DMS 273 treated with DMSO at 0.1 percent for 48 hours (cell line): ENCODE measurements at places on chromosomes 3 and 15.

DNA sequence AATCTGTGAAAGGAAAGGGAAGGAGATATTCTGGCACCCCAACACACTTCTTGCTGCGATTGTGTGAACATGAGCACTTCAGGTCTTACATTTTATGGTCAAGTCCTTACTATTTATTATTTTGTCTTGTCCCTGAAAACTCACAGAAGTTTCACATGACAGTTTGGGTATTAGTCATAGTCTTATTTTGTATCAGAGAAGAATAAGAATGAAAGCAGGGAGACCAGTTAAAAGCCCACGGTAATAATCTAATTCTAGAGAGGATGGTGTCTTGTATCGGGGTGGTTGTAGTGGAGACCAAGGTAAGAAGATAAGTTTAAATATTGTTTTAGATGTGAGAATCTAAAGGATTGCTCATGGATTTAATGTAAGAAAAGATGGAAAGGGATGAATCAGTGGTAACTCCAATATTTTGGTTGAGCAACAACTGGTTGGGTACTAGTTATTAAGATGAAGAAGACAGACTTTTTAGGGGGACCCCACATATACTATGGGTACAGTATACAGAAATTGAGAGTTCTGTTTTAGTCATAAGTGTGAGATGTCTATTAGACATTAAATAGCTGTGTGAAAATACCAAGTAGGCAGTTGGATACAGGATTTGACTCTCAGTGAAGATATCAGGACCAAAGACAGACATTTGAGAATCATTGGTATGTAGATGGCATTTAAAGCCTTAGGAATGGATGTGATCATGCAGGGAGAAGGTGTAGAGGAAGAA lies 227.6 kb downstream of the MFSD1 start:
- DNase-seq = no peak

- DNase-seq = no peak
Observed at GRCh38 chr15:61655881-61656280, 404.4 kb downstream of the VPS13C start.

- no peak for DNase-seq
Observed at GRCh38 chr3:98004721-98005120, 30.4 kb downstream of the GABRR3 start.

DNA sequence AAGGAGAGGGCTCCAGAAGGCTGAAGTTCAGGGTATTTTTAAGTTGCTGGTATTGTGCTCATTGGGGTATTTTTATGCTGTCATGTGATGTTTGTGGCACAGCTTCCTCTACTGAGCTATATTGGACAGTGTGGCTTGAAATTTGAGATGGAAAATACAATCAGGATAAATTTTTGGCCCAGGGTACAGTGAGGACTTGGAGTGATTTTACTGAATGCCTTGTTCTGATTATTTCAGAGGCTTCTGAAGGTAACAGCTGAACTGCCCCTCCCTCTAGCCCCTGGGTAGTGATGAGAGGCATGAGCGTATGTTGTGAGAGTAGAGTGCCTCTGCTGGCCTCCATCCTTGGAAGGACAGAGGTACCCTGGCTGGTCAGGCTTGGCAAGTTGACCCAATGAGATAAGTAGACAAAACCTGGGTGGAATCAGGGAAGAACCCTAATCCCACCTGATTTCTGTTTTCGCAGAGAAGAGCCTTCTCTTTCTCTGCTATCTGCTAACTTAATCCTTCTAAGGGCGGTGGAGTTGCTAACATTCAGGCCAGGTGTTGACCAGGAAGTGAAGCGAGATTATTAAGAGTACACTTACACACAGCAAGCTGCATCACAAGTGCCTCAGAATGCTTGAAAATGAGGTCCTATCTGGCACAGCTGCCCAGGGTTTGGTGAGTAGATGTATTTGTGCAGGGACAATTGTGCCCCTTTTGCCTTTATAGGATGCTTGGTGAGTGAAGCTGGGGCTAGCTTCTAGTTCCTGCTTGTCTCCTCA lies 98.1 kb upstream of the CLSTN2 start:
- DNase-seq = no peak

DNA sequence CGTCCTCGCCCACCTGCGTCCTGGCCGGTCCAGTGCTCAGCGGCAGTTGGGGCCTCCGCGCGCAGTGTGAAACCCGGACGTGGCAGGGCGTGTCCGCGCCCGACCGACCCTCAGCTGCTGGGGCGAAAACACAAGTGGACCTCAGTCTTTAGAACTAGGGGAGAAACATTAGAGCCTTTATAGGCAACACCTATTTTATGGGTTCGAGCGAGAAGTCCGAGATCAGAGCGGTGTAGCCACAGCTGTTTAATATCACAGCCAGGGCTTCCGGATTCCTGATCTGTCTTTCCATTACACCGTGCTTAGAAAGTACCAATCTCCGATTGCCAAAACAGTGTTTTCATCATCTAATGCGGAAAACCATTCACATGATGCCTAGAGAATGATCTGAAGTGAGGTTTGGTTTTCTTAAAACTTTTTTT lies 506 bp downstream of the RAD51 start:
- no peak for DNase-seq

- no peak for DNase-seq
Observed at GRCh38 chr3:142963516-142964448, at the start of gene PAQR9. Gene PAQR9, minus strand, starts transcription at chr3:142963674. Its CDS starts 338 bp downstream, at chr3:142963336.

DNA sequence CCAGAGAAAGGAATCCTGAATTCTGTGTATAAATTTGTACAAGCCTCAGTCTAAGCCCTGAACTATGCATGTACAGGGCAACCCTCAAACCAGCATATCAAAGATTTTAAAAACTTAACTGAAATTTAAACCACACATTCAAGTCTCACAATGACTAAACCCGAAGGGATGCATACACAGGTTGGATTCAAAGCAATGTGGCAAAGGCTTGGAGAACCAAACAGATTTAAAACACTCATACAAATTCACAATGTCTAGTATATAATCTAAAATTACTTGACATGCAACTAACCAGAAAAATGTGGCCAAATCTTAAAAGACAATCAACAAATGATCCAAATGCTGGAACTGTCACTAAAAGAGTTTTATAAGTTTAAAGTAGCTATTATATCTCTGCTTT lies 36.4 kb downstream of the CEP152 start:
- no peak for DNase-seq

- DNase-seq = no peak
Observed at GRCh38 chr3:99915906-99916432, 98.3 kb downstream of the CMSS1 start.

GRCh38 chr3:80533553-80533952 lies 765.8 kb upstream of the ROBO1 start:
- DNase-seq = no peak

GRCh38 chr3:76728426-76728825 lies 311.5 kb upstream of the ROBO2 start:
- no peak for DNase-seq

DNA sequence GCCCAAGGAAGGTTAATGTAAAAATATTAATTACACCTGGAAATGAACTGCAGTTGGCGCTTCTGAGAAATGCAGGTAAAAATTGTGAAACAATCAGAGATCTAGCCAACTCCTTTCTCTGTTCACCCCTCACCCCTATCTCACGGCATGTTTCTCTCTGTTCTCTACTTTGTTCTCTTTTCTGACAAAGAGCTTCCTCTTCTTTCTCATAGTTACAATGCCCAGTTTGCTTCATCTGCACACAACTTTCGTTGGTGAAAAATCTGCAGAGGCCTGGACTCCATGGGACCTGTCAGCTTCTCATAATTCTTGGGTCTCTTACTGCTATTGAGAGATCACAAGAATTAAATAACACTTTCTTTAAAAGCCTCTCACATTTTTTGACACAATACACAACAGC lies 212.9 kb upstream of the LRRN1 start:
- DNase-seq = no peak

GRCh38 chr3:97975466-97975865 lies 3.2 kb upstream of the RIOX2 start:
- DNase-seq = no peak

GRCh38 chr15:32730677-32731654 lies 13.2 kb downstream of the GREM1 start:
- no peak for DNase-seq

DNA sequence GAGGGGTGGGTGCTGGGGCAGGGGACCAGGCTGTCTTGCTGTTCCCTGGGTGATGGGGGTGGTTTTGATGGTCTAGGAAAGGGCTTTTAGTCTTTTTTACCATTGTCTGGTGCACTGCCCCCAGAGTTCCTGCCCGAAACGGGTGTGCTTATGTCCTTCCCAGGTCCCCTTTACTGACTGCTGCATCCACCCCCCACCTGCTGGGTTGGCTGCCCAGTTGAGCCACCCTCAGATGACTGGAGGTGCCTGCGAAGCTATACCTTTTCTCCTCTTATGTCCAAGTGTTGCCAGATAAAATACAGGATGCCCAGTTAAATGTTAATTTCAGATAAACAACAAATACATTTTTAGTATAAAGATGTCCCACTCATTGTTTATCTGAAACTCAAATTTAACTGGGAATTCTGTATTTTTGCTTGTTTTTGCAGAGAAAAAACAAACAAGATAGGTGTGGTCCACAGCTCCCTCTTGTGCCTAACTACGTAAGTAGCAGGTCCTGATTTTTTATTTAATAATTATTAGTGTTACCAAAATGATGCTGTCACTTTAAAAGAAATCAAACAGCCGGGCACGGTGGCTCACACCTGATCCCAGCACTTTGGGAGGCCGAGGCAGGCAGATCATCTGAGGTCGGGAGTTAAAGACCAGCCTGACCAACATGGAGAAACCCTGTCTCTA lies 6.1 kb upstream of the RPP14 start:
- DNase-seq = no peak

DNA sequence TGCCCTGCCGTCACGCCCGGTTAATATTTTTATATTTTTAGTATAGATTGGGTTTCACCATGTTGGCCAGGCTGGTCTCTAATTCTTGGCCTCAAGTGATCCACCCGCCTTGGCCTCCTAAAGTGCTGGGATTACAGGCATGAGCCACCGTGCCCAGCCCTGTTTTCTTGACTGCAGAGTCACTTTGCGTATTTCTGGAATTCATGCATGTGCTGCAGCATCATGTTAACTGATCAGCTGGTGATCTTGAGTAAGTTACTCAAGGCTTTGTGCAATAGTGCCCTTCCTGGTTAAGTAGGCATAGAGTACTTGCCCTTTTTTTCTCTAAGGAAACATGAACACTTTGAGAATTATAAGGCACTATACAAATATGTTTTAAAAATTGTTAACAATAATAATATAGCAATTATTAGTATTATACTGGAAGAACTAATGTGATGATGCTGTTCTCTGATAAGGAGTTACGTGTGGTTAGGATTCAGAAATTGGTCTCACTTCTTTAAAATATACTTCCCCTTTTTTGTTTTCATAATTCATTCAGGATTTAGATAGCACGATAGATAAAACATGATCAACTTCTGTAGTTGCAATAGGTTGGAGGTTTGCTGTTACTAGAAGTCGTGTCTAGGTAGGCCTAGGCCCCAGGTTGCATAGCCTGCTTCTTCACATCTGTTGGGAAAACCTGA lies 33.6 kb downstream of the GPR171 start:
- DNase-seq = no peak

GRCh38 chr15:87672309-87673288 lies 583.9 kb downstream of the NTRK3 start:
- DNase-seq = no peak

DNA sequence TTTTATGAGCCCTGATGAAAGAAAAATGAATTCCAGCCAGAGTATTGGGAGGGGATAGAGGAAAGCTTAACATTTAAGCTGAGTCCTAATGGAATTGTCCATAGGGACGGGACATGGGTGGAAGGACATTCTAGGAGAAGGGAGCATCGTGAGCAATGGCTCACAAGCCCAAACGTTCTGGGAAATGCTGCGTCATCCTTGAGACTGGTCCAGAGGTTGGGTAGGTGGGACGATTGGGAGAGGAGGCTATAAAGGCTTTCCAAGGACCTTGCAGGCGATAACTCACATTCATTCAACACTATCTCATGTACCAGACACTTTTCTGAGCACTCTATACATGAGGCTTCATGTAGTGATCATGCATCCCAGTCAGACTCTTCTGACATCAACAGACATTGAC lies 237.5 kb downstream of the THSD4 start:
- no peak for DNase-seq

- DNase-seq = no peak
Observed at GRCh38 chr3:144275005-144275404, 303.4 kb downstream of the DIPK2A start.

DNA sequence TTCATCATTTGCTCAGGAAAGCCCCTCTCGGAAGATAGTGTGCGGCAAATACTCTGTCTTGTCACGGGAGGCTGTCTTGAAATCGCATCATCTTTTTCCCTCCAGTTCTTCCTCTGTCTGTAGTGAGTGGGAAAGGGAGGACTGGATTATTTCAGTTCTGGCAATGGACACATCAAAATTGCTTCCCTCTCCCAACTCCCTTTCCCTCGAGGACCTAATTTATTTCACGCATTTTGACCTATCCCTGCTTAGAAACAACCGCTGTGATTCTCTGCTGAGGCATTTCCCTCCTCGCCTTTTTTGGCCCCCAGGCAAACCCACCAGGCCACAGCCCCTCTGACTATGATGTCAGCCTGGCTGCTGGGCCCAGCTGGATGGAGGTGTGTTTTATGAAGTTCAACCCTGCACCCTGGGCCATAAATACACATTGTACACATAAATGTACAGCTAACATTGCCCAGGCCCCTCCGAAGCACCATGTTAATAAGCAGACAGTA lies 138.7 kb upstream of the LRTM1 start:
- no peak for DNase-seq
